ENCODE measurements at places on chromosomes 16 and 17.

GRCh38 chr17:2416010-2416734 is 15.3 kb upstream of the MNT start:
- peak; percentile 84 for DNase-seq

DNA sequence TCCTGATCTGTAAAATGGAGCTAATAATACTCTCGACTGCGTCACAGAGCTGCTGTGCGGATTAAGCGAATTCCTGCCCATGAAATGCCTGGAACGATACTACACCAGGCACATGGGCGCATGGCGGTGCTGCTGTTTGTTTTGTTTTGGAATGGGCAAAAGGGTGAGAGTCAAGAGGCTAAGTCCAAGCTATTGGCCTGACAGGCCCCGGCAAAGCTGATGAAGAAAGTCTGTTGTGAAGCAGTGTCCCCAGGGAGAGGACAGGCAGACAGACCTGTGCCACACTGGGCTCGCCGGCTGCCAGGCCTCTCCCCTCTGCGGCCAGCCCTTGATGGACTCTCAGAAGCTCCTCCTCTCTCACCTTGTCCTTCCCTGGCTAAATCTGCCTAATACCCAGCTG is 31.3 kb upstream of the RASD1 start:
- no peak for DNase-seq

DNA sequence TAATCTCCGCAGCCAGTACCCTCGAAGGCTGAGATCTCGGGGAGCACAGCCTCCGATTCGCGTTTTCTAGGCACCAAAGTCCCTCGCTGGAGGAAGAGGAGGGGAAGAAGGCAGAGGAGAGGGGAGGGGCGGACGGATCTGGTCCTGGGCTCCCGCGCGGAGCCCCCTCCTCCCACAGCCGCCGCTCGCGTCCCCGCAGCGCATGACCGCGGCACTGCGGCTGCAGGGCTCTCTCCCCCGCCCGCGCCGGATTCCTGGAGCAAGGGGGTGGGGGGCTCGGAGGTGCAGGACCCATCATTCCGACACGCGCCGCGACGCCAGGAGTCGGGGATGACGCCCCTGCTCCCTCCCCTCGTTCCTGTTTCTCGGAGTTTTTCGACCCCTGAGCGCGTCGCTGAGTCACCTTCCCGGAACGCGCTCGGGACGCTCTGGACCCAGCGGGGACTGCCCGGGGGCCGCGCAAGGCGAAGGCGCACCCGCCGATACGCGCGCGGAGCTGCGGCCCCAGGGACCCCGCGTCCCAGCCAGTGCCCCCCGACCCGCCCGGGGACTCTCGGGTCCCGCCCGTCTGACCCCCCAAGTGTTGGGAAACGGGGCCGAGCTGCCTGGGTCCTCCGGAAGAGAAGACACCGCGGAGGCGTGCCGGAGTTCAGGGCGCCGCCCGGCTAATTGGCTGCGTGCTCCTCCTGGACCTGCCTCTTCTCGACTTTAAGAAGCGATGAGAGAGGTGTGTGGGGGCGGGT is 1.4 kb upstream of the SPHK1 start:
- DNase-seq: peak; percentile 68

DNA sequence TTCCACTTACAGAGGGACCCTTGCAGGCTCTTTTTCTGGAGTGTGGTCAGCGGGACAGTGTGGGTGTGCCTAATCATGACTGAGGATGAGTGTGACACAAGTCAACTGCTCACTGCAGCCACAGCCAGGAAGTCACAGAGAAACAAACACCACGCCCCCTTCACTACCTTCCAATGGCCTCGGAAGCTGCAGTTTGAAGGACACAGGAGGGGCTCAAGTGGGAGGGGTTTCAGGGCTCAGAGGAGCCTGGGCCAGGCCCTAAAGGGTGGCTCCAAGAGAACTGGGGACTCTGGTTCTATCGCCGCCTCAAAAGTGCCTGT is 116.2 kb upstream of the SDK2 start:
- DNase-seq: no peak

GRCh38 chr16:59242556-59242955 is 508.4 kb upstream of the GOT2 start:
- no peak for DNase-seq

GRCh38 chr16:50369133-50369804 is 481 bp upstream of the BRD7 start:
- DNase-seq: no peak
